ENCODE measurements at places on chromosomes 4 and X.

DNA sequence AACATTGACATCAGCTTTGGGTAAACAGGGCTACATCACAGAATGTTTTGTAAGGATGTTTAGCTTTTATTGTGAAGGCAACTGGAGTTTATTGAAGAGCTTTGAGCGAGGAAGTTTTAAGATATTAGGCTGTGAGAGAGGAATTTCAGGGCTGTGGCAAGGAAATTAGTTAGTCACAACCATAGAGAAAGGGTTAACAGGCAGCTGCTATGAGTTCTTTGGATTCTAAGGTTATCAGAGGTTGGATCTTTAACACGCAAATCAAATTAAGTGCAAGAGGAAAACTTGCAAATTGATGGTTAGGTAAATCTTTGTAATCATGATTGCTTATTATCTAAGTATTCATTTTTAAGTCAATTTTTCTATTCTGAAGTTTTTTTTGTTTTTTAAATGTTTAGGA, 156.0 kb downstream of the UGT8 start:
- no peak overlapping the region for H3K4me3 ChIP-seq
- H3K4me1 ChIP-seq = no peaks in the 10 kb centered on the region
- H3K27ac ChIP-seq = no peak overlapping the region
- H3K36me3 ChIP-seq = no peaks in the 10 kb centered on the region
- no peak for DNase-seq

DNA sequence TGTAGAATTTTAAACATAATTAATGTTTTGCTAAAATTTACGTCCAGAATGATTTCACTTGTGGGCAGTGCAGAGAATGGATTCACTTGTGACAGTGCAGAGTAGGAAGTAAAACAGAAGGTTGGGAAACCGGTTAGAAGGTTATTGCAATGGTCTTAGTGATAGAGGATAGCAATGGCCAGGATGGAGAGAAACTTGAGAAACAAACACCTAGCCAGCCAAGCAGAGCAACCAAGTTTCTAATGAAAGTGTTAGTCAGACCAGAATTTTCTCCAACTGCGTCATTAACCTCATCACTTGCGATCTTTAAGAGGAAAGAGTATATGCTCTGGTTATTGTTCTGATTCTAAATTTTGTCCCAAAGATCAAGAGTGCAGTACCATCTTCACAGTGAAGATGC, 50.0 kb upstream of the TBC1D9 start:
- H3K4me1 ChIP-seq = peaks cover 15% of the 10 kb centered on the region
- H3K27ac ChIP-seq = no peak overlapping the region
- H3K27me3 ChIP-seq = no peaks in the 10 kb centered on the region
- no peak for DNase-seq
- no peak overlapping the region for H3K4me3 ChIP-seq

- no peak overlapping the region for H3K27ac ChIP-seq
- no peak overlapping the region for H3K4me3 ChIP-seq
- DNase-seq = no peak
- H3K27me3 ChIP-seq = no peaks in the 10 kb centered on the region
- H3K36me3 ChIP-seq = no peaks in the 10 kb centered on the region
Observed at GRCh38 chr4:145154573-145154972, 25.8 kb downstream of the OTUD4 start.

DNA sequence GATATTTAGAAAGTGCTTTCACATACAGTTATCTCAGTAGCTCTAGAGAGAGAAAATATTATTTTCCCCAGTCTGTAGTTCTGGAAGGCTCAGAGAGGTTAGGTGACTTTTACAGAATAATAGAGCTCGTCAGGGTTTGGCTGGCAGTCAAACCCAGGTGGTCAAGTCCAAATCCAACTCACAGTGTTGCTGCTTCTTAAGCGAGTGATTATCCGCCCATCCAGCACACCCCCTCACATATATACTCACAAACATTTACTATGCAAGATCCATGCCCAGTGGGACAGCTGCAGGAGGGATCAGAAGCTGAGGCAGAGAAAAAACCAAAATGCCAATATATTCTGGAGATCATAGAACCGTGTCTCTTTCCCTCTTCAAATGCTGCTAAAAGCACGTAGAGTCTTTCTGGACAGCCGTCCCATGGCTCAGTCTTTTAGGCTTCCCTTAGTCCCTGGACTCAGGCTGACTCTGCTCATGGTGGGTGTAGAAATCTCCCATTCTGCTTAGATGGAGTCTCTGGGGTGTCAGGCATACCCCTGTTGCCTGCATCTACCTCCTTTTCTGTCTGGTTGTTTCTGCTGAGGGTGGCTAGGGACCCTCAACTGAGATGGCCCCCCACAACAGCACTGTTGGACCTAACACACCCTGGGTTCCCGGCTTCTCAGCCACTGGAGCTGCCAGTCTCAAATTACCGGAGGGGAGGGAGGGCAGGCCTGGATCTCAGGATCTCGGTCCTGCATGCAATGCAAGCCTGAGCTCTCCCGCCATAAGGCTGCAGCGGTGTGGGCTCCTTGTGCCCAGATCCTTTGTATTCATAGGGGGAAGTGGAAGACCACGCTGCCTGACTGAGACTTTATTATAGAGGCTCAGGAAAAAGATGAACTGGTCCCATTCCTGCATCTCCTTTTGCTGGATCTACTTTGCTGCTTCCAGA, at the start of gene CHRNA9:
CHRNA9 (plus strand) TSS at position 743 of the 934 bp plus-strand sequence; CDS start at position 878, 135 bp downstream.
- no peak within 1 kb of the TSS for H3K27ac ChIP-seq
- H3K36me3 ChIP-seq = no peaks in the 10 kb centered on the region
- no peaks in the 10 kb centered on the region for H3K27me3 ChIP-seq
- H3K4me3 ChIP-seq = no peak within 1 kb of the TSS

DNA sequence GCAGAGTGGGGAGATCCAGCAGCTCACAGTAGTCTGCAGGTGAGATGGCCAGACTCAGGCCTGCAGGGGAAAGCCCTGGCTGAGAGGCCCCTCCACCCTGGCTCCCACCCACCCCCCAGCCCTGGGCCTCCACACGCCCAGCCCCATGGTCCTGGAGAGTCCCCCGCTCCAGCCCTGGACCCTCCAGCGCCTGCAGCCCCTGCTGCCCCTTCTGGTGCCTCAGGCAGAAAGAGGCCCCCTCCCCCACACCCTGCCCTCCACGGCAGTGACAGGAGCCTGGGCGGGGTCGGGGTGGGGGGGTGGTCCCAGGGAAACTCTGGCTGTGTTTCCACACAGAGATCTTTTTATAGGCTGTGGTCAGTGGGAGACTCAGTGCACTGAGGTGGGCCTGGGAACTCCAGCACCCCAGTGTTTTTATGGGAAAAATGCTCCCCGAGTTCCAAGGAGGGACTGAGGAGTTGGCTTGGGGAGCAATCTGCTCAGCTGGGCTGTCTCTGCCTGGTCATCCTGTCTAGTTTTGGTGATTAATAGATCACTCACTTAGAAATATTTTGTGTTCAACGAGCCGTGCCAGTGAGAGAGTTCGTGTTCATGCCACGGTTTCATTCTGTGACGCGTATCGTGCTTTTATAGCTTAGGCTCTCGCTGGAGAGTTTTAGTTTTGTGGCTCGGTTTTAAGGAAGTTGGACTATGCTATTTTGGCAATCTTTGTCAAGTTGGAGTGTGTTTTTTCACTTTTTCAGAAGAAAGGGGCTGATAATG, 53.1 kb upstream of the HGFAC start:
- peaks cover 8% of the 10 kb centered on the region for H3K4me1 ChIP-seq
- peak; percentile 51 for DNase-seq
- peak overlapping the region; percentile 6 for H3K4me3 ChIP-seq
- peak overlapping the region; percentile 74 for H3K27ac ChIP-seq

DNA sequence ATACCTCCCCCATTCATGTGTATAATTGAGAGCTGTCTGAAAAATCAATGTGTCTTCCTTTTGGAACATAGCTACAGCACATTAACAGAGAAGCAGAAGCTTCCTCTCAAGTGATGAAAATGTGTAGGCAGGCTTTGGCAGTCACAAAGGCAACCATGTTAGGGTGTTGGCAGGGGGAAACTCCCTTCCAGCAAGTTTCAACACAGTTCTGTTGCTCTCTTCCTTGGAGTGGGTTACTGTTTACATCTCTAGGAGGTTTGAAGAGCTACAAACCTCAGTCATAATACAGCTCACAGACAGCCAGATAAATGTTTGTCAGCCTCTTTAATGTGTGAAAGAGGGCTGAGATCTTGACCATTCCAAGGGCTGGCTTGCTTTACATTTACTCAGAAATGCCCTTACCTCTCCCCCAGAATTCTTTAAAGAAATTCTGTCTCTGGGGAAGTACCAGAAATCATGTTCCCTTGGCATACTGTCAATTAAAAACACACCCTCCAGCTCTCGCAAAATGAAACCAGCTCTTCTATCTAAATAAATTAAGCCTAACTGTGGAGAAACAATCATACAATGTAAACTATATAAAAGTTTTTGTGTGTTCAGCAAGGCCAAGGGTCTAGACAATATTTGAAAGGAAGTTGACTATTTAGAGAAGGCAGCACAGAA, 18.9 kb downstream of the ZBTB33 start:
- no peak for DNase-seq
- H3K4me3 ChIP-seq = no peak overlapping the region
- H3K27me3 ChIP-seq = no peaks in the 10 kb centered on the region
- no peaks in the 10 kb centered on the region for H3K4me1 ChIP-seq
- H3K27ac ChIP-seq = no peak overlapping the region
- H3K36me3 ChIP-seq = no peaks in the 10 kb centered on the region

GRCh38 chr4:42574870-42575430, 82.0 kb downstream of the ATP8A1 start:
- no peaks in the 10 kb centered on the region for H3K36me3 ChIP-seq
- H3K4me3 ChIP-seq = no peak overlapping the region
- H3K27ac ChIP-seq = no peak overlapping the region
- peaks cover 10% of the 10 kb centered on the region for H3K4me1 ChIP-seq
- DNase-seq = no peak

DNA sequence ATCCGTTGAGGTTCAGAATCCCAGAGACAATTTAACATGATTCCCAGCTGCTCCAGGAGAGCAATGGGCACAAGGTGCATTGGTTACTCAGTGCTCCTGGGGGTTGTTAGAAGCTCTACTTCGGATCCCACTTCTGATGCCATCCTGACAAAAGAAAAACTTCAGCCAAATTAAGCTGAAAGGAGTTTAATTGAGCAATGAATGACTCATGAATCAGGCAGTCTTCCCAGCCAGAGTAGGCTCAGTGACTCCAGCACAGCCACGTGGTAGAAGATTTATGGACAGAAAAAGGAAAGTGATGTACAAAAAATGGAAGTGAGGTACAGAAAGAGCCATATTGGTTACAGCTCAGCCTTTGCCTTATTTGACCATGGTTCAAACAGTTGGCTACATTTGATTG, 95.7 kb downstream of the PWWP3B start:
- no peaks in the 10 kb centered on the region for H3K4me1 ChIP-seq
- no peaks in the 10 kb centered on the region for H3K27me3 ChIP-seq
- H3K4me3 ChIP-seq = no peak overlapping the region
- H3K36me3 ChIP-seq = no peaks in the 10 kb centered on the region
- no peak for DNase-seq

DNA sequence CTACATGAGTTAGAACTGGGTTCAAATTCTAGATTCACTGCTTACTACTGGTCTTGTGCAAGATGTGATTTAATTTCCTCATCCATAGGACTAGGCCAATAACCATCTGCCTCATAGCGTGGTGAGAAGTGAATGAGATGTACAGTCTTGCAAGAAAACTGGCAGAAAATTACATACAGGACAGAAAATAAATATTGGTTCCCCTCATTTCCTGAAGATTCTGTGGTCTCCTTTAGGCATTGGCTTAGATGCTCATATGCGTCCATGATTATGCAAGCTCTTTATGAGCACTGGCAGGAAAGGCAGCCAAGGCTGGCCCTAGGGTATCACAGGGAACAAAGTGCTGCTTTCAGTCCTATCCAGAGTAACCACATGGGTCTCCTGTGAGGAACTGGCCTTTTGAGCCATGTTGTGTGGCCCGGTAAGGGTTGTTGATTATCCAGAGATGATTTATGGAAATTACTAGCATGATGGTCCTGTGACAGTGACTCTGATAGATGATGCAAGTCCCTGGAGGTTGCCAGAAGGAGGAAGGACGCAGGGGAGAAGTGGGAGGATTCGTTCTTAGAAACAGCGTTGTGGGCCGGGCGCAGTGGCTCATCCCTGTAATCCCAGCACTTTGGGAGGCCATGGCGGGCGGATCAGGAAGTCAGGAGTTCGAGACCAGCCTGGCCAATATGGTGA, 9.9 kb upstream of the MOB1B start:
- no peaks in the 10 kb centered on the region for H3K36me3 ChIP-seq
- H3K27ac ChIP-seq = no peak overlapping the region
- no peaks in the 10 kb centered on the region for H3K27me3 ChIP-seq
- no peak for DNase-seq
- H3K4me3 ChIP-seq = no peak overlapping the region

GRCh38 chr4:105400901-105401677, 72.8 kb downstream of the PPA2 start:
- H3K4me3 ChIP-seq = no peak overlapping the region
- H3K4me1 ChIP-seq = no peaks in the 10 kb centered on the region
- no peaks in the 10 kb centered on the region for H3K27me3 ChIP-seq
- H3K36me3 ChIP-seq = no peaks in the 10 kb centered on the region
- H3K27ac ChIP-seq = no peak overlapping the region
- DNase-seq = no peak

DNA sequence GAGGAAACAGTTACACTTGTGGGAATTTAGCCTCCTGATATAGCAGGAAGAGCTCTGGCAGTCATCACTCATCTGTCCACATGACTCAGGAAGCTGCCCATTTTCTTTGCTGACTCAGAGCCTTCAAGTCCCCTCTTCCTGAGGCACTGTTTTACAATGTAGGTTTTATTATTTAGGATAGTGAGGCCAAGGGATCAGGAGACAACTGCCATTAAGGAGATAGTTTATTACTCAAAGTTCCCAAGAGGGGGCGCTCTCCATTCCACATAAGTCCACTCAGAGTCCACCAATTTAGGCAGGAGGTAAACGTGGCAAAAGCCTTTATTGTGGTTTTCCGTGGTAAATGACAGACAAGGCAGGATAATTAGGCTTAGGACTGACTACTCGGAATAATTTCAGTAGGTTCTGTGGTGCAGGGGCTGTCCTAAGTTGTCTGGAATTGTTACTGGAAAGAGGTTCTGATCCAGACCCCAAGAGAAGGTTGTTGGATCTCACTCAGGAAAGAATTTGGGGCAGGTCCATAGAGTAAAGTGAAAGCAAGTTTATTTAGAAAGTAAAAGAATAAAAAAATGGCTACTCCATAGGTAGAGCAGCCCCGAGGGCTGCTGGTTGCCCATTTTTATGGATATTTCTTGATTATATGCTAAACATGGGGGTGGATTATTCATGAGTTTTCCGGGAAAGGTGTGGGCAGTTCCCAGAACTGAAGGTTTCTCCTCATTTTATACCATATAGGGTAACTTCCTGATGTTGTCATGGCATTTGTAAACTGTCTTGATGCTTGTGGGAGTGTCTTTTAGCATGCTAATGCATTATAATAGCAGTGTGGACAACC, 96.0 kb upstream of the RAB40AL start:
- no peak overlapping the region for H3K4me3 ChIP-seq
- no peaks in the 10 kb centered on the region for H3K4me1 ChIP-seq
- no peak overlapping the region for H3K27ac ChIP-seq
- no peak for DNase-seq
- H3K27me3 ChIP-seq = no peaks in the 10 kb centered on the region

DNA sequence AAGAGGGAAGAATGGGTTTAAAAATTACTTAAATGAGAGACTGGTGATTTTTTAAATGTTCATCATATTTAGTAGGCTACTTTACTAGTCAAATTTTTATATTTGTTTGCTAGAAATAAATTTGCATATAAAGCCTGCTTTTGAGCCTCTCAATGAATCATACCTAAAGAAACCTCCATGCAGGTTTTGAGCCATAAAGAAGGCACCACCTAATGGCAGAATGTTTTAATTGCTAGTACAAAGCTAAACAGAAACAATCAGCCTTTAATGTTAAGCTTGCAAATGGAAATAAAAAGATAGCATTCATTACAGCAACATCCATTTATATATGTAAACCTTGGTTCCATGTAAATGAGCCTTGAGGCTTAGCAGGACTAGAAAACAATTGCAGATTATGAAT, 989.7 kb downstream of the CCSER1 start:
- DNase-seq = no peak
- no peaks in the 10 kb centered on the region for H3K36me3 ChIP-seq
- H3K27me3 ChIP-seq = no peaks in the 10 kb centered on the region

Measured in ovary (tissue), 10 donors.